ENCODE measurements at places on chromosomes 3 and 15.

DNA sequence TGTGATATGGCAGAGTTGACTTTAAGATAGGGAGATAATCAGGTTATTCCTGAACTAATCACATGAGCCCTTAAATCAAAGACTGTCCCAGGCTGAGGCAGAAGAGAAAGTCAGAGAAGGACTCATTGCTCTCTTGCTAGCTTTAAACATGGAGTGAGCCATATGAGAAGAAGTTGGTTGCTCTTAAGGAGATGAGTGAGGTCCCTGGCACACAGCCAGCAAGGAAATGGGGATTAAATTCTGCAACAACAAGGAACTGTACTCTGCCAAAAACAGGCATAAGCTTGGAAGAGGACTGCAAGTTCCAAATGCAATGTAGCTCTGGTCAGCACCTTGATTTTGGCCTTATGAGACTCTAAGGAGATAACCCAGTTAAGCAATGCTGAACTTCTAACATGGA, 457.0 kb downstream of the PLOD2 start:
- no peak for DNase-seq

DNA sequence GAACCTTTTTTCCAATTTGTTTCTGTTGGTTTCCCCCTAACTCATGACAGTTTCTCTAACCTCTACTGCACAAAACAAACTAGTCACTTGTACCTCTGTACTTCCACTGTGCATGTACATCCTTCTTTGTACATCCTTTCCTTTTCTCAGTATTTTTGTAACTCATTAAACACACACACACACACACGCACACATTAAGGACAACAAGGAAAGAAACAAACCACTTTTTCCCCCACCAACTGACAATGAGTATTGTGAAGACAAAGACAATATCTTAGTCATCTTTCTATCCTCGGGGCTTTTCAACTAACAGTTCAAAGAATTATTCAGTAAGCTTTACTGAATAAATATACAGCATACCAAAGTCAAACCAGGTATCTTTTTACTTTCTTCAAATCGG, 170.5 kb downstream of the VPS13C start:
- DNase-seq = no peak

DNA sequence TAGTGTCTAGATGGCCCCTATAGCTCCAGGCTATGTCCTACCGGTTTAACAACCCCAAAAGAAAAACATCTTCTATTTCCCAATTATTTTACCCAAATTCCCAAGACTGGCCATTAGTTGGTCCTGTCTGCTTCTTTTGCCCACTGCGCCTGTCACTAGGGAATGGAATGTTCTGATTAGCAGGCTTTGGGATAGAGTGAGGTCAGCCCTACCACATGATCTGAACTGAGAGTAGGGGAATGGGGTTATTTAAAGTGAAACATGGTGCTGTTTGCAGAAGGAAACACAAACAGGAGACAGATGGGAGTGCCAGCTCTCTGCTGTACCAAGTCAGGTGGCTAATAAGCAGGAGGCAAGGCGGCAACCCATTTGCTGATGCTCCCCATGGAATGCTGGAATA, 635.6 kb upstream of the CFAP20DC start:
- no peak for DNase-seq

- DNase-seq = peak; percentile 40
These were observed 159.6 kb upstream of the KCNH8 start for GRCh38 chr3:18988614-18989229.

DNA sequence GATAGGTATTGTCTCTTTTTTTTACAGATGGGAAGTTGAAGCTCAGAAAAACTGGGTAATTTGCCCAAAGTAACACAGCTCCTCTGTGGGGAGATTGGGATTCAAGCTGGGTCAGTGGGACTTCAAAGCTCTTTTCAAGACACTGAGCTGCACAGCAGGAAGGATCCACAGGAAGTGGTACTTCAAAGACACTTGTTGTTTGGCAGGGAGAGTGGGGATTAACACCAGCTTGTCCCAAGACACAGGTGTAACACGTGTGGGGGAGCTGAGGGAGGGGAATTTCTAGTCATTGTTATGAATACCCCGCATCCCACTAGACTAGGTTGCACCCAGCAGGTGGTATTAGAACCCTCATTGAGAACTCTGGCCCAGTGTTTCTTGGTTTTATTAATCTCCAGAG, 116.0 kb downstream of the FOXB1 start:
- DNase-seq = no peak

- no peak for DNase-seq
These were observed 91.6 kb upstream of the TRIM42 start for GRCh38 chr3:140586311-140586710.

- no peak for DNase-seq
These were observed 36.5 kb downstream of the GOLGA6L10 start for GRCh38 chr15:82312586-82313349.

DNA sequence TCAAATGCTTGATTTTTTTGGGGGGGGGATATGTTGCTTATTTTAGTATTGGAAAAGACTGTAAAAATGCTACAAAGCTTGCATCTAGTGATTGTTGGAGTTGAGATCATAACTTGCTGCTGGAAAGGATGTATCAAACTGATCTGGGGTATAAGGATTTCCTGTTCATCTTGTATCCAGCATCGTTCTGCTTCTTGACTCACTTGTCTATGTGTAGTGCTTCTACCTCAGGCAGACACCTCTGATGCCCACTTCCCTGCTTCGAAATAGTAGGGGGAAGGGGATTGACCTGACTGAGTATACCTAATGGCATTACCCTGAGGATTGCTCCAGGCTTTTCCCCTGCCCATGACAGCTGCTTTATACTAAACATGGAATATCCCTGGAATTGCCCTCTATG, 42.7 kb downstream of the STT3B start:
- DNase-seq = no peak

DNA sequence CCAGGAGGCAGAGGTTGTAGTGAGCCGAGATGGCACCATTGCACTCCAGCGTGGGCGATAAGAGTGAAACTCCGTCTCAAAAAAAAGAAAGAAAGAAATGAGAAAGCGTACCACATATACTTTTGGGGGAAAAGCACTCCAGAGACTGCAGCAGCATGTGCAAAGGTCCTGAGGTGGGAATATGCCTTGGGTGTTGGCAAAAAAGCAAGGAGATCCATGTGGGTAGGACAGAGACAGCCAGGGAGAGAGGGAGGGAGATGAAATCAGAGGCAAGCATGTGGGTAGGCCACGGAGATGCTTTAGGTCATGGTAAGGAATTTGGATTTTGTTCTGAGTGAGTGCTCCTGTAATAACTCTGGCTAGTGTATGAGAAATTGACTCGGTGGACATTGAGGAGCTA, 3.7 kb upstream of the SH3BP5 start:
- DNase-seq = no peak

DNA sequence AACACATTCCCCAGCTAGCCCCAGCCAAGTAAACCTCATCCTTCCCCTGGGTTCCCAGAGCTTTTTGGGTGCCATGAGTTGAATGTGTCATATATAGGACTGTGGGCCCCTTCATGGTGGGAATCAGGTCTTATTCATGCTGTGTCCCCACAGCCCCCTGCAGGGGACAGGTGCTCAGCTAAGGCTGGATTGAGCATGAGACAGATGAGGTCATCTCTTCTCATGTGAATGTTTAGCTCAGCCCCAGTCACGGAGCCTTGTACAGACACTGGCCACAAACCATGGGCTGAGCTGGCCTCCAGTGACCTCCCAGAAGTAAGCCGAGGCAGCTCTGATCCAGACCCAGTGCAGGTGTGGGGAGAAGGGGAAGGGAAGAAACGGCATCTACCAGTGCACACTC, 70.7 kb downstream of the C3orf70 start:
- no peak for DNase-seq

DNA sequence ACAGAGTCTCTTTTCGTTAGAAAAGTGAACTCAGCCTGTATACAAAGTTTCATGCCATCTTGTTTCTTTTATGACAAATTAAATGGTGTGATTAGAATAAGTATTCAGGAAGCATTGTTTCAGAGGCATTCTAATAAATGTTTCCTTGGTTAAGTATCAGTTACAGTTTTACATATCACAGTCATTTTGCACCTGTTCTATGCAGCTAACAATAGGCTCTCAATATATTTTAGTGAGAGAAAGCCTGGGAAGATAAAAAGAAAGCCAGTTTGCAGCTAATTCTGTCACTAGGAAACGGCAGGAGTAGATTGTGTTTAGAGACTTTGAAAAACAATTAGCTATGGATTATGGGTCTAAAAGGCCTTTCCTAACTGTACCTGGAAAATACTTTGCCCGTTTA, 252.8 kb downstream of the ZIC1 start:
- DNase-seq = no peak

DNA sequence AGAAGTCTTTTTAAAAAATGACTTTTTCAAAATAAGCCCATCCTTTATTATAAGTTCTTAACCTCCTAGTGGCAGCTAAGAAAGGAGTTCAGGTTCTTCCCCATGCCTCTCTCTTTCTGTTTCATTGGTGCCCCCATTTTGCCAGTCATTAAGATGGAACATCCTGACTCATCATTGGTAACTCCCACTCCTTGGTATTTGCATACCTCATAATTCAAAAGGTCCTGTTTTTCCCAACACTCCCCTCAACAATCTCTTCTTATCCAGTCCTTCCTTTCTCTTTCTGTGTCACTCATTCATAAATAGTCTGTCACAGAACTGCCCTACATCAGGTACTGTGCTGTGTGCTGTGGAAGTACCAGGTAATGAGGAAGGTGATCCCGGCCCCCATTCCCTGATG, 394.0 kb downstream of the FOXP1 start:
- DNase-seq = peak; percentile 6

GRCh38 chr15:61518191-61518950, 289.3 kb upstream of the RORA start:
- DNase-seq = no peak

- DNase-seq = no peak
These were observed 142.6 kb upstream of the CFAP20DC start for GRCh38 chr3:59192473-59192872.

DNA sequence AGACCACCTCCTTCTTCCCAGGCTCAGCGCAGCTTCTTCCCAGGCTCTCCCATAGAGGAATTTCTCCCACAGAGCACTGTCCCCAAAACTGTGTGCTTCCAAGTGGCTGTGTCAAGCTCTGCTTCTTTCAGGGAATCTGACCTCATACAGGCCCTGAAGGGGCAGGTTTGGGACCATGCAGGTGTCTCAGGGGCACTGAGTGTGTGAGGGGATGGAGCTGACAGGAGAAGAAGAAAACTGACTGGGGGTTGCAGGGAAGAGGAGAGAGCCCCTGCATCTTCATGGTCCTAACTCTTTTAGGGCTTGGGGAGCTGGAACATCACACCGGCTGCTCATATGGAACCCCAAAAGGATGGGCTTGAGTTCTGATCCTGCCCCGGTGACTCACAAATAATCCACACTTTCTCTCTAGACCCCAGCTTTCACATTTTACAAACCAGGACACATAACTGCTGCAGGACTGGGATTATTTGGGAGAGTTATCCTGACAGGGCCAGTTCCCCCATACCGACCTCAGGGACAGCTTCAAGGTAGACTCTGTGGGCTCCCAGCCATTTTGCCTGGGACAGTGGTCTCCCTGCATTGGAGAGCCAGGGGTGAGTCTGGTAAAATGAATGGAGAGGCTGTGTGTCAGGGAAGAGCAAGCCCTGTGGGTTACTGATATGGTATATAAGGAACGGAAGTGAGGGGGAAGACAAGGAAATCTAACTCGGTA, 316.1 kb downstream of the TLE3 start:
- no peak for DNase-seq

- DNase-seq = no peak
These were observed 181.1 kb downstream of the LRTM1 start for GRCh38 chr3:54746722-54747121.

GRCh38 chr15:89747708-89748682, 3.1 kb downstream of the MESP1 start:
- no peak for DNase-seq

DNA sequence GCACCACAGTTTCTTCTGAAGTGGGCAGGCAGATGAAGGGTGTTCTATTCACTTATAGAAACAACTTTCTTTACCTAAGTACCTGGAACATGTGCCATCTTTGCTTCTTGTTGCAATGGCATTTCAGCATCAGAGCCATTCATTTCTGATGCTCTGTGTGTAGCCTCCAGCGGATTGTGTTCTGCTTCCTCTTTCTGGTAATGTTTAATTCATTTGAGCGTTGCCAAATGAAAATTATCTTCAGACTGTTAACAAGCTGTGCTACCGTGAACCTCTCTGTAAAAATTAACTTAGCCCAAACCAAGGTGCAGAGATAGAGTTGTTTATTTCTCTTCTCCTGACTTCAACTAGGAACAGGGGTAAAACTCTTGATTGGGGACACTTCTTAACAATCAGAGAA, 302.0 kb downstream of the EDEM1 start:
- DNase-seq = peak; percentile 13

- no peak for DNase-seq
These were observed 152.3 kb downstream of the FBN1 start for GRCh38 chr15:48493084-48493762.

- DNase-seq = no peak
These were observed 179.5 kb downstream of the WNT5A start for GRCh38 chr3:55307622-55308021.

- DNase-seq = no peak
These were observed 353.9 kb upstream of the TPRG1 start for GRCh38 chr3:188817935-188818269.

DNA sequence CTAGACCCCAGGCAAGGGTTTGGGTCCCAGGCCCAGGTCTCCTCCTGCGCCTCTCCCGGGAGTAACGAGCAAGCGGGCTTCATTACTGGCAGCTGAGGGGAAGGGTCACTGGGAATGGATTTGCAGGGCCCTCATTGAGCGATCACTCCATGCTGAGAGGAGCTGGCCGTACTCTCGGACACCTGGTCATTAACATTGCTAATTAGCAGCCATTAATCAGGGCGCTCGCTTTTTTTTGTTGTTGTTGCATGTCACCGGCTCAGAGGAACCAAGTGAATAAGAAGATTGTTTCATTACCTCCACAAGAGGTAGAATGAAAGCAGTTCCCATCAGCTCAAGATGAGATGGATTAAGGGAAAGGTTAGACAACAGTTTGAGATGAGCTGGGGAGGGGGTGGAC, 293.0 kb upstream of the ATP11B start:
- DNase-seq = no peak

GRCh38 chr3:186152361-186152798, 43.5 kb upstream of the ETV5 start:
- DNase-seq = no peak

DNA sequence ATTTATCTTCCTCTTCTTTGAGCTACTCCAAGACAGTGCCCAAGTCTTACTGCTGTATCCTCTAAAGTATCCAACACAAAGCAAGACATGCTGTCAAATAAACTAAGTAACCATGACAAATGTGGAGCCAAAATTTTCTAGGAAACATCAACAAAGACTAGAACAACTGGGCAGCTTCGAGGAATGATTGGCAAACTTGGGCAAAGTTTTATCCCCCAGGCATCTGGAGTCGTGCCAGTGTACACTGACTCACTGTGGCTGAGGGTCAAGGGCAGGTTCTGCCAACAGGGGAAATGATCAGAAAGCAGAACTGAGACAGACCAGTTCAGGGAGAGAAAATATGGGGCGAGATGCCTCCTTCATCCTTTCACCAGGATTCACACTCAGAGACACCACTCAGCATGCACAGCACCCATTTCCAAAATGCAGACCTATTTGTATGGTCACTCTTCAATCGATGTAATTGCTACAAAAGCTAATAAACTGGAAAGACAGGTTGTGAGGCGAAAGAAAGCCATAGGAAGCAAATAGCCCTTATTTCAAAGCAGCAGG, 65.8 kb downstream of the MB21D2 start:
- peak; percentile 87 for DNase-seq

- no peak for DNase-seq
These were observed 5.5 kb upstream of the TIMMDC1 start for GRCh38 chr3:119492810-119493209.

GRCh38 chr3:120172070-120172469, 77.8 kb upstream of the GSK3B start:
- DNase-seq = no peak

GRCh38 chr3:142651711-142652110, 55.5 kb downstream of the PLS1 start:
- no peak for DNase-seq

- no peak for DNase-seq
These were observed 2.4 kb downstream of the NEDD4 start for GRCh38 chr15:55990998-55991397.

All from suppressor macrophage (primary cell).